ENCODE measurements at places on chromosomes 5 and 9.
A peak's percentile ranks its signal among the peaks of the same experiment; 100 is the strongest.

- DNase-seq = no peak
Observed at GRCh38 chr5:152271420-152271819, 133.7 kb downstream of the NMUR2 start.

DNA sequence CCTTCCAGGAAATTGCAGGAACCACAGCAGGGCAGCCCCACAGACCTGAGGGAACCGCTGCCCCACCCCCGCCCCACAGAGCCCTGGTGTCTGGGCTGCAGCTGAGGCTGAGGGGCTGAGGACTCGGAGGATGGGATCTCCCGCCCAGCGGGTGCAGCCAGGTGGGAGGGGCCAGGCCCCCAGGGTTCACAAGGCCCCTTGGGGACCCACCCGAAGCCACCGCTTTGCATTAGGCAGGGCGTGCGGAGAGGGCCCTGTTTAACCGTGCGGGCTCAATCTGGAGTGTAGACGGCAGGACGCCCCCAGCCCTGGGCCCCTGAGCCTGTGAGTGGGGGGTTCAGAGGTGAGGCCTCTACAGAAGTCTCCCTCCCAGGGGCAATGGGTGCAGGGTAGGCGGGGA lies 10.8 kb downstream of the NOTCH1 start:
- no peak for DNase-seq

- no peak for DNase-seq
Observed at GRCh38 chr5:60277941-60278340, 384.4 kb upstream of the PDE4D start.

DNA sequence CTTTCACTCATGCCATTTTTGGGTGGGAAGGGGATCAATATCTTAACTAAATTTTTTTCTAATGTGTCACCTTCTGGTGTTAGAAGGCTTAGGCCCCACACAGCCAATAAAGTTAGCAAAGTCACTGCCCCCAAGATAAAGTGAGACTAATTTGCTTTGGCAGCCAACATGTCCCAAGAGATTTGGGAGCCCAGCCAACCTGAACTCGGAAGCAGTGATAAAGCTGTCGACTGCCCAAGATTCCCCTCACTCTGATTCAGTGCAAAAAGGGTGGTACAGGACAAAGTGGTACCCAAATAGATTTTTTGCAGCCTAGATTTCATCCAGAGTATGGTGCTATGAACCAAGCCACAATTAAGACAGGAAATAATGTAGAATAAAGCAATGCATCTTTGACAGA lies 572.5 kb upstream of the ARRDC3 start:
- DNase-seq = no peak

GRCh38 chr9:4366591-4367330 lies 66.9 kb upstream of the GLIS3 start:
- DNase-seq = peak; percentile 14

- no peak for DNase-seq
Observed at GRCh38 chr9:20570087-20570486, 52.2 kb downstream of the MLLT3 start.

- DNase-seq = peak; percentile 16
Observed at GRCh38 chr5:35202319-35203111, 27.8 kb downstream of the PRLR start.

DNA sequence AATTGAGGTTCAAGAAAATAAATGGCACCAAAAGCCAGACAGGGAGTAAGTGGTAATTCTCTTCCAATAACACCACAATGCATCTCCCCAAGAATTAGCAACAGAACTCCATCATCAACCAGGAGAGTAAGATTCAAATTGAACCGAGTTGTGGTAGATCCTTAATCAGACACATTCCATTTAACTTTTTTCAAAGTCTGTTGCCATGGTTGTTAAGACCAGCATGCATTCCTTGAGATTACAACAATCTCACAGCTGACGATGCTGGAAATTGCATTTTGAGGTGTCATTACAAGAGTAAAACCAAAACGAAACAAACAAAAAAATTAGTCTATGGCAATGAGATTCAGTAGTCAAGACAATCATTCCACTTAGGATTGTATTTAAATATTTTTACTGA lies 78.9 kb upstream of the ZNF462 start:
- DNase-seq = no peak

DNA sequence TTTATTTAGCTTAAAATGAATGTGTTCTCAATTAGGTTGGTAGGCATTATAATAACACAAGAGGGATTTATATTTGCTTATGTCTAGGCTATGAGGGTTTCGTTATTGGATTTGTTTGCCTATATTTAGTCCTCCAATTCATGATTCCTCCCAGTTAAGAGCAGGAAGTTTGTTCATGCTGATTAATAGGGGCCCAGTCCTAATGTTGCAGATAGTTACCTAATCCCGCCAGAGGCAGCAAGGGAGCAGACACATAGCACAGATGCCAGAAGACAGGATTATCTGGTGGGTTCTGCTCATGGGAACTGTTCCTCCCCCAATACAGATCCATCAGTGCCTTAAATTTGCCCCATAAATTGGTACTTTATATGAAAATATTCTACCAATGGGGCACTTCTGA lies 100.8 kb upstream of the TLE4 start:
- DNase-seq = no peak

GRCh38 chr5:133467826-133468463 lies 144.4 kb downstream of the FSTL4 start:
- no peak for DNase-seq

DNA sequence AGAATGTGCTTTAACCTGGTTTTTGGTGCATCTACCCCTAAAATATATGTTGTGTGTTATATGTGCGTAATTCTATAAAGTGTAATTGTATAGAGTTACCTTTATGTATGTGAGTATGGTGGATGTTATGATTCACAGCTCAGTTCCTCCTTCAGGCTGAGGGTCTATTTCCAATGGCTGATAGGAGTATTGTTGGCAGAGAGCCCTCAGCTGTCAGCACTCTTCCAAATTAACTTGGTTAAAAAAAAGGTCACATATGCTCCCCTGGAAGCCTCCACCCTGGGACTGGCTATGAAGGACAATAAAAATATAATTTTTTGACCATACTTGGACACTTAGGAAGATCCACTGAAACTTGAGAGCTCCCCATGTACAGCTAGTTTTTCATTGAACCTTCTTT lies 250.4 kb upstream of the CDH12 start:
- DNase-seq = no peak

- no peak for DNase-seq
Observed at GRCh38 chr9:133037775-133038515, 7.1 kb downstream of the GTF3C5 start.

GRCh38 chr9:124765439-124765835 lies 5.7 kb downstream of the NR6A1 start:
- DNase-seq = no peak

- no peak for DNase-seq
Observed at GRCh38 chr9:95061916-95062595, 255.5 kb downstream of the FANCC start.

- no peak for DNase-seq
Observed at GRCh38 chr5:72244862-72245371, 75.1 kb downstream of the MRPS27 start.

DNA sequence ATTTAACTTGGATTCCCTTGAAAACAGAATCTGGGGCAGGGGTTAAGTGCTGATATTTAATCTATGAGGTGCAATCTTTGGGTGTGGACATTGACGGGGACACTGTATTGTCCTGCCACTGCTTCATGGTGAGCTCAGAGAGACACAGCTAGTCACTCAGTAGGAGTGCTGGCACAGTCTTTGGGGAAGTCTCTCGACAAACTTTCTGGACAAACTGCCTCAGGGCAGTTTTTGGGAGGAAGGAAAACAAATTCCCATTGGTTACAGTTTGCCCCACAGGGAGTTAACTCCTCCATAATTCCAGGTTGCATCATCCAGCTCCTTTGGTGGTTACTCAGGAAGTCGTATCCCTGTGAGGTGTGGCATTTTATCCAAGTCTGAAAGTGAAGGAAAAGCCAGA lies 17.9 kb downstream of the HNRNPK start:
- DNase-seq = no peak

GRCh38 chr5:136811551-136811950 lies 446.2 kb upstream of the TRPC7 start:
- DNase-seq = no peak

DNA sequence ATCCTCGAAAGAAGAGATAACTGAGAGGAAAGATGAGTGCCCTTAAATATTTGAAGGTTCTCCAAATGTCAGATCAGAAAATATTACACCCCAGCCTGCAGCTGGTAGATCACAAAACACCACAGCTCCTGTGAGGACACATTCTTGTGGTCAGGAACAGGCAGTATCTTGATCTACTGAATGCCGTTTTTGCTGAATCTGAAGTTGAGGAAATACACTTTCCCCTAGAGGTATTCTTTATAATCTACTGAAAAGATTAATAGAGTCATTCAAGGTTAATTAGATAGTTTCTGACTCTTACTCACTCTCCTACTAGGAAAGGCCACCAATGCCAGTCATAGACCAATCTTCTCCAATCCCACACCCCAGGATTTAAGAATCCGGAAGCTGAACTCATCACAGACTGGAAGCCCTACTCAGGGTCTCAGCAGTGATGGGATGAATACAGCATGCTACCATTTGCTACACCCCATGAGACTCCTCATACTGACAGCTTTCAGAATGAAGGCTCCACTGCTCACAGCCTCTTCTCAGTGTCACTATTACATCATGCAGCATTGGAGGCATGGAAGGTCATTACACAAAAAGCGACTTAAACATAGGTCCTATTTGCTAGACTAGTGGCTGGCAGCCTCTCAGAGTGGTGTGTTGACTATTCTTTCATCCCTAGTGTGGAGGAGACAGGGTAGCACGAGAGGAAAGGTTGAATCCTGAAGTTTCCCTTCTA lies 143.9 kb upstream of the SLC1A3 start:
- no peak for DNase-seq

GRCh38 chr9:23255346-23255745 lies 570.7 kb downstream of the ELAVL2 start:
- no peak for DNase-seq

DNA sequence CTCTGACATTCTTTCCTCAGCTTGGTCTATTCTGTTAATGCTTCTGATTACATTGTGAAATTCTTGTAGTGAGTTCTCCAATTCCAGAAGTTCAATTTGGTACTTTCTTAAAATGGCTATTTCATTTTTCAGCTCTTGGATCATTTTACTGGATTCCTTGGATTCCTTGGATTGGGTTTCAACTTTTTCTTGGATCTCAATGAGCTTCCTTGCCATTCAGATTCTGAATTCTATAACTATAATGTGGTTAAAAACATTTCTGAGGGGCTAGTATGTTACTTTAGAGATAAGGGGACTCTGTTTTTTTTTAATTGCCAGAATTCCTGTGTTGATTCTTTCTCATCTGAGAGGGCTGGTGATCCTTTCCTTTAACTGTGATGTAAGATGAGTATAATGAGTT lies 136.4 kb downstream of the MCTP1 start:
- DNase-seq = no peak

DNA sequence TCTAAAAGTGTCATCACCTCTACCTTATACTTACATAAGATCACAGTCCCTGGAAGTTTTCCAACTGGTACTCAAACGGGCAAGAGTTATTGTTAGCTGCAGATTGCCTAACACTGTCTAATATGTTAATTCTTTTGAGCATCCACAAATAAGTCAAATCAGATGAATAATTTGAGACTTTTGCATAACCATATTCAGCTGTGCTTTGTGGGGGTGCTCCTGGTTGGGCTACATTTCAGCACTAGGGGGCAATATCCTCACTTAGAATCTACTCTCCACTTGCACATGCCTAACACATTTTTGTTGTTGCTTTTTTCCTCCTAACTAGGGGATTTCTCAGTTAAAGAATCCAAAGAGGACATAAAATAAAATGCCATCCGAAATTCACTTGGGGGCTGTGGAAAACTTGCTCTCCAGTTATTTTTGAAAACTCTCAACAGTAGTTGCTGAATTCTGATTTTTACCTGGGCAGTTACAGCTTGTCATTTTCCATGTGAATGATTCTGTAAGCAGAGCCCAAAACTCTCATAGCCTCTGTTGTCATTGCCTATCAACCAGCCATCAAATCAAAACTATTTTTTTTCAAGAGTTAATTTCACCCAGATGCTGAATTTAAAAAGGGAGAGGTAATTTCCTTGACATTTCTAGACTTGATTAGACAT lies 71.5 kb downstream of the TRIM36 start:
- DNase-seq = no peak

GRCh38 chr5:125348936-125349831 lies 602.7 kb upstream of the ZNF608 start:
- no peak for DNase-seq

DNA sequence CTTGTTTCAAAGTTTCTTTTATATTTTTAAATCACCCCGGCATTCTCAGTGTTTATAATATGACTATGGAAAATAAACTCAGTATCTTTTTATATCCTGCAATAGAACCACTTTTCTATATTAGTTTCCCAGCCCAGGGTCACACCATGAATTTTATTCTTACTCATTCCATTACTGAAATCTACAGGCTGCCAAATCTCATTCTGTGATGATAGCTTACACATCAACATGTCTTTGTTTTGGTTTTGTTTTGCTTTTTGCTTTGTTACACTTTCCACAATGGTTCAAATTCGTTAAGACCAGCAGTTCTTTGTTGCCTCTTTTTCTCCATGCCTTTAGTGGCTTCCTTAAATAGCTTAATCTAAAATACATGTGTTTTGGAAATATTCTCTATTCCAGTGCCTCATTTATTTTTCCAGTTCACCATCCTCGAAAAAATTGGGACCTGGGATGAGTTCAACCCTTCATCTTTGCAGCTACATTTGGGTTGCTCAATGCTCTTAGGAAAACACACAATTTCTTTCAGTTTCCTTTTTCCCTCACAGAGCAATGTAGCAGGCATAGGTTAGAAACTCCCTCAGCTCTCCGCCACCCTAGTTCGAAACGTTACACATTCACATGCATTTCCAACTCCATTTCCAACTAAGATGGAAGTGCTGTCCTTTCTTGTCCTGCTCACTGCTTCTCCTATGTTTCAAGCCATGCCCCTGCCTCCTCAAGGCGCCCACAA lies 1146.3 kb downstream of the MAT2B start:
- no peak for DNase-seq

GRCh38 chr9:132896906-132897305 lies 18.2 kb downstream of the SPACA9 start:
- DNase-seq = no peak

DNA sequence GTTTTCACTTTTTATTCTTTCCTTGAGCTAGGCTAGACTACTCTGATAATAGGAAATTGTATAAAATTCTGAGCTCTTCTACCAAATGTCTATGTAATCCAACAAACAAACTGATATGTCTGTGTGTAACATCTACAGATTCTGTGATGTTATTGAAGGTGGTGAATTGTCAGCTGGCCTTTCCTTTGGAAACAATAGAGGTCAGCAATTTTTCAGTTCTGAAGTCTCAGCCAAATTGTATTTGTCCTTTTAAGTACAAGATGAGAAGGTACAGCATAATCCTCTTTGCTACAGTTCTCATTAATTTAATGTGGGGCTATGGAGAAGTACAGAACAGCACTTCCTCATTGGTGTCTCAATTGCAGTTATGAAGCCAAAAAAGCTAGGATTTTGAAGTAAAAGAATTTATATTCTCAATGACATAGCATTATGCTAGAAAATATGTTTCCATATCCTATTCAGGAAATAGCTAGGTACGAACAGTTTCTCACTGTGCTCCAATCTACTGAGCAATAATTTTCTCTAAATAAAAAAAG lies 198.0 kb downstream of the HINT1 start:
- no peak for DNase-seq

GRCh38 chr5:119405419-119405818 lies 46.9 kb upstream of the HSD17B4 start:
- no peak for DNase-seq

- DNase-seq = no peak
Observed at GRCh38 chr5:157342822-157343402, 77.0 kb downstream of the CYFIP2 start.

GRCh38 chr9:14192556-14192955 lies 121.4 kb downstream of the NFIB start:
- no peak for DNase-seq

GRCh38 chr5:159448-160172 lies 31.7 kb upstream of the LRRC14B start:
- DNase-seq = no peak

- DNase-seq = no peak
Observed at GRCh38 chr5:96297867-96298266, 135.2 kb downstream of the PCSK1 start.
